A549 treated with Mapracorat at 1 μM for 4 hours (cell line): ENCODE measurements at places on chromosomes 2 and 18. TPM values are rescaled to one million over a fixed set of nuclear protein-coding genes. Genes with fewer than 3 reads are reported as not detected.

Gene THADA
- 17.6 to 27.5 TPM (median 22.4 TPM) in 5 replicates for total RNA-seq

Gene ATOH8
- 12.7 to 16.8 TPM (median 16.4 TPM) in 5 replicates for total RNA-seq

Gene CNDP1
- not detected in 5 replicates for total RNA-seq

Gene YPEL5
- 49.2 to 58.5 TPM (median 52.6 TPM) in 5 replicates for total RNA-seq

Gene KCNG2
- total RNA-seq = not detected in 5 replicates

Gene FOXD4L1
- total RNA-seq = 0.16 to 0.63 TPM (median 0.31 TPM) in 5 replicates

Gene PIEZO2
- total RNA-seq = 0.47 to 1.0 TPM (median 0.80 TPM) in 5 replicates

Gene HRH4
- total RNA-seq = not detected in 5 replicates

Gene VAMP5
- total RNA-seq = 0.22 TPM in 1 of 5 replicates, not detected in the others

Gene PRKAG3
- not detected in 5 replicates for total RNA-seq

Gene KCNS3
- 0.86 to 1.4 TPM (median 1.1 TPM) in 5 replicates for total RNA-seq

Gene ZC3H6
- total RNA-seq = 0.24 to 0.69 TPM (median 0.44 TPM) in 5 replicates

Gene NYAP2
- 0.02 TPM in 1 of 5 replicates, not detected in the others for total RNA-seq

Gene POTEI
- not detected in 5 replicates for total RNA-seq

Gene LYPD1
- total RNA-seq = 14.4 to 19.1 TPM (median 15.2 TPM) in 5 replicates

Gene MARCHF4
- 27.4 to 34.5 TPM (median 32.4 TPM) in 5 replicates for total RNA-seq

Gene SPHKAP
- total RNA-seq = not detected in 5 replicates

Gene TMEM247
- not detected in 5 replicates for total RNA-seq

Gene NT5DC4
- not detected in 5 replicates for total RNA-seq

Gene HJURP
- total RNA-seq = 58.1 to 61.5 TPM (median 59.1 TPM) in 5 replicates

Gene RNF125
- 0.20 to 0.28 TPM (median 0.27 TPM) in 5 replicates for total RNA-seq

Gene COBLL1
- 4.2 to 6.2 TPM (median 5.1 TPM) in 5 replicates for total RNA-seq

Gene CYRIA
- total RNA-seq = 0.15 to 0.86 TPM (median 0.28 TPM) in 5 replicates

Gene TAF4B
- total RNA-seq = 4.1 to 5.3 TPM (median 4.6 TPM) in 5 replicates

Gene GCC2
- total RNA-seq = 10.5 to 17.3 TPM (median 15.1 TPM) in 5 replicates

Gene SLC14A1
- total RNA-seq = 0.36 TPM in 1 of 5 replicates, not detected in the others

Gene FNDC4
- total RNA-seq = 3.5 to 5.3 TPM (median 3.8 TPM) in 5 replicates

Gene BOLL
- not detected in 5 replicates for total RNA-seq

Gene ALPG
- total RNA-seq = 0.23 to 0.45 TPM (median 0.28 TPM) in 5 replicates

Gene MAP3K19
- not detected in 5 replicates for total RNA-seq

Gene DLGAP1
- 0.03 TPM in 1 of 5 replicates, not detected in the others for total RNA-seq

Gene EVX2
- not detected in 5 replicates for total RNA-seq

Gene SPTBN1
- total RNA-seq = 125 to 143 TPM (median 138 TPM) in 5 replicates

Gene AGXT
- total RNA-seq = not detected in 5 replicates

Gene HOXD9
- total RNA-seq = 1.1 to 1.8 TPM (median 1.6 TPM) in 5 replicates

Gene ZNF236
- total RNA-seq = 2.0 to 3.1 TPM (median 2.6 TPM) in 5 replicates

Gene SGO2
- 11.2 to 13.7 TPM (median 12.8 TPM) in 5 replicates for total RNA-seq

Gene AFF3
- 0.01 to 0.08 TPM (median 0.08 TPM) in 3 of 5 replicates, not detected in the others for total RNA-seq

Gene MALL
- total RNA-seq = 139 to 166 TPM (median 147 TPM) in 5 replicates

Gene MBP
- total RNA-seq = 14.9 to 23.2 TPM (median 19.6 TPM) in 5 replicates

Gene TXNL4A
- 94.8 to 155 TPM (median 143 TPM) in 5 replicates for total RNA-seq

Gene LYG2
- not detected in 5 replicates for total RNA-seq

Gene TBR1
- 0.03 to 0.08 TPM in 2 of 5 replicates, not detected in the others for total RNA-seq

Gene ERMN
- not detected in 5 replicates for total RNA-seq

Gene ALK
- total RNA-seq = not detected in 5 replicates

Gene SERPINB10
- not detected in 5 replicates for total RNA-seq

Gene KCNF1
- total RNA-seq = 20.6 to 47.2 TPM (median 36.0 TPM) in 5 replicates

Gene OSR1
- total RNA-seq = 6.4 to 10.3 TPM (median 6.6 TPM) in 5 replicates

Gene PDE11A
- total RNA-seq = 0.21 to 0.40 TPM (median 0.38 TPM) in 5 replicates

Gene MAB21L4
- 0.11 to 0.28 TPM (median 0.20 TPM) in 5 replicates for total RNA-seq
